Temporal lobe (tissue), 4 donors: ENCODE measurements at places on chromosomes 2 and 18. TPM values are rescaled to one million over a fixed set of nuclear protein-coding genes. Genes with fewer than 3 reads are reported as not detected.

Gene FASTKD1
- 64.2 TPM for total RNA-seq

Gene LRRTM1
- total RNA-seq, result 10.6 TPM

Gene CDK15
- total RNA-seq, result under 0.01 TPM

Gene RMC1
- total RNA-seq, result 22.4 TPM

Gene DYNAP
- total RNA-seq, result not detected
